ENCODE measurements at places on chromosomes 6 and 20.

DNA sequence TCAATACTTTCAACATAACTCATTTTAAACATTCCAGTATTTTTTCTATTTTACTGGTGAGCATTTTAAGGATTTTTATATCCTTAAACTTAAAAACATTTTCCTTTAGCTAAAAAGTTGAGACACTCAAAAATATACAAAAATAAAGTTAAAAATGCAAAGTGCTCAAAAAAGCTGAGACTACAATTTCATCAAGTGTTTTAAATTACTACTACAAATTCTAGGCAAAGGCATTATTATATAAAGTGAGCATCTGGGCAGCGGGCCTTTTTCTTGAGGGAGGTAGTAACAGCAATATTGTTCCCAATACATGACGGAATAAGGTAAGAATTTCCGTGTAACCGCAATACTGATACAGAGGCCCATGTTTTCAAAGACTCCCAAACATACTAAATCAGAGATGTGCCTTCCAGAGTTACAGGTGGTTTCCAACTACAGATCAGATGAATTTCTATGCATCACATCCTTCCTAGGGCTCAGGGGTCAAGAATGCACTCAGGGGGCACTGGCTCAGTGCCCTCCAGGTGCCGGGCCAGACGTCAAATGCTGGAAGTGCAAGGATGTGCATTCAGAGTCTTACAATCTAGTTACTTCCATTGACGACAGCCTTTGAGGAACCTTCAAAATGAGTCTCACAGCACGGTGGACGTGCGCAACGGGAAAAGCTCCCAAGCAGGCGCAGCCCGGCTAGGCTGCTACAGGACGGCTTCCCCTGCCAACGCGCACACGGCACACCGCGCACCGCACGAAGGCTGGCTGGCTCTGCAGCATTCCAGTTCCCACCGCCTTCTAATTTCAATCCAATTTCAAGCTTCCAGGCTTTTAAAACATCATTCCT is 1.7 kb downstream of the PHF10 start:
- DNase-seq, result peak; percentile 44

GRCh38 chr20:4867051-4867450 is 134.3 kb downstream of the SLC23A2 start:
- no peak for DNase-seq

DNA sequence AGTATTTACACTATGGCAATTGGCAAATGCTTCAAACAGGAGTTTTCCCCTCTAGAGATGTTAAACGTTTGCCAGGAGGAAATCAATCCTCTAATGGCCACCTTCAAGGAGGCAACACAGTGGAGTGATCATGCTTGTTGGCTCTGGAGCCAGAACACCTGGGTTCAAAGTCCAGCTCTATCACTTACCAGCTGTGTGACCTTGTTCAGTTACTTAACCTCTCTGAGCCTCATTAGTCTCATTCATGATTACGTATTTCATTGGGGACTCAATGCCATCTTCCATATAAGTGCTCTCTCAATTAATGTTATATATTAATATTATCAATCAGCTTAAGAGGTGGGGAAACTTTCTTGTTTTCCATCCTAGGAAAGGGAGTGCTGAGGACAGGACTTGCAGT is 26.1 kb downstream of the SLC52A3 start:
- DNase-seq, result no peak

DNA sequence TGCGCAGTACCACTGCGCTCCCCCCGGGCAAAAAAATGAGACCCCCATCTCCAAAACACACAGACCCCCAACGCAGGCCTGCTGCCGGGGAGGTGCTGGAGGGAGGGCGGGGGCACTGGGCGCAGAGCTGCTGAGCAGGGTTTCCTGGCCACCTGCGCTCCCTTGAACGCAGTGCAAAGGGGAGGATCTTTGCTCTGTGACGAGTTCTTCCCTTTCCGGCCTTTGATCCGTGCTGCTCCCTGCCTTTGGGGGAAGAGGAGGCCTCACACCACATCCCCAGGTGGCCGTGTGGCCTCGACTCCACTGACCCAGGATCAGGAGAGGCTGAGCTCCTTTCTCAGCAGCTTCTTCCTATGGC is 8.9 kb upstream of the COL20A1 start:
- no peak for DNase-seq

- DNase-seq, result no peak
Measured at GRCh38 chr20:4451487-4452081, 270.1 kb upstream of the PRND start.

DNA sequence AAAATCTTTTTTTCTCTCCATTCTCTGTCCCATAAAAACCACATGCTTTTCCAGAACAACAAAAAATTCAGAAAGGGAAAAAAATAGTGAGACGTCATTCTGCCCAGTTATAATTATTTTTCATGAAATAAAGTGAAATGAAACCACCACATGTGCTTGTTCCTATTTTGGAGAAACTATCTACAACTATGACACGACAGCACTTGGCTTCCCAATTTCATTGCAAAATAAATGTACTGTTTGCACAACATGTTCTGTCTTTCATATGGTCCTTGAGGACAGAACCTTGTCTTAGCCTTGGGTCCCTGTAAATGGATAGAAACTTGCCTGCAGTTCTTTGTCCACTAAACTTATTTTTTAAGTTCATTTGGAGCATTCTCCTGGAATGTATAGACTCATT is 5.6 kb upstream of the MAN1A1 start:
- DNase-seq, result no peak

- no peak for DNase-seq
Measured at GRCh38 chr6:27575594-27576361, 102.9 kb upstream of the ZNF184 start.

DNA sequence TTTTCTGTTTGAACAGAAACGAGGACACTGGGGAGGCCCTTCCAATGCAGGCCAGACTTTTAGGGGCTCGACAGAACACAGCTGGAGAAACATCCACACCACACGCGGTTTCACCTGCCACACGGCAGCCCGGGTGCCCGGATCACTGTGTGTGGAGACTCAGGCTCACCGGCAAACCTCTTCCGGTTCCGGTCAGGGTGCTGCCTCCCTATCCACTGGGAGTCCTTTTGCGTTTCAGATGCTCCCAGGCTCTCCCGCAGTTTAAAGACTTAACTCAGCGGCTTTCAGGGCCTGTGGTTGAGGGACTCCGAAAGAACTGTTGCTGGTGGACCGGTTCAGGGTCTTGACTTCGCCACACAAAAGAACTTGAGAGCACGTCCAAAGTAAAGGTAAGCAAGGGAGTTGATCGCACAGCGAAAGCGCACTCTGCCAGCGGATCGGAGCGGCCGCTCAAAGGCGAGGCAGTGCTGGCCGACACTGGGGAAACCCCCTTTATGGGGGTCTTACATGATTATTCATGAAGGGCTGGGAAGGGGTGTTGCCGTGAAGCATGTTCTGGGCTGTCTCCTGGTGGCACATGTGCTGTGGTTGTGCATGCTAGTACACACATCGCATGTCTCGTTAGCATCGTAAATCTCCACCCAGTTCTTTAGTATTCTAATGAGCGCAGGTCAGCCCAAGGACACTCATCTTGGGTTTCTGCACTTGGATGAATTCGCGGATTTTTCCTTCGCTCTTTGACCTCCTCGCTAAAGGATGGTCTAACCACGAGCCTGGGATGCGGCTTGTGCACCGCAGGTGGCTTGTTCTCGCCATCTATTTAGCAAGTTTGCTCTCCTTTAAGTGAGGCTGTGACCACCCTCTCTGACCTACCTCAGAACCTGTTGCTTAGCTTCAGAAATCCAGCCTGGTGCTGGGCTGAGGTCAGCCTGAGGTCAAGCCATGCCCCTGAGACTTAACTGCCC is 180.3 kb downstream of the CDH26 start:
- DNase-seq, result no peak

DNA sequence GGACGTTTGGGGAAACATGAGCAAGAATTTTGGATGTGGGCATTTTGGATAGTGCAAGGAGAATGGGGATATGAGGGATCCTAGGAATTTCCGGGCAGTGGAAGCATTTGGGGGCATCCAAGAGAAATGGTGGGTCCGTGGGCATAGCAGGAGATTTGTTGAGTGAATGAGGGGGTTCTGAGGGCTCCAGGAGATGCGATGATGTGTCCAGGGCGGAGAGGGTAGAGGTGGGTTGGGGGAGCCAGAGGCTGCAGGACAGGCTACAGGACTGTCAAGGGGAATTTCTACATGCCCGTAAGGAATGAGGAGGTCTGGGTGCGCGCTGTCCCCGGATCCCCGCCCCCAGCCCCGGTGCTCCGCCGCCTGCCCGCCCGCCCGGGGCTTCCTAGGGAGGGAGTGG is 364 bp downstream of the FRS3 start:
- DNase-seq, result no peak

- no peak for DNase-seq
Measured at GRCh38 chr6:87161299-87161698, 5.9 kb downstream of the ZNF292 start.

- no peak for DNase-seq
Measured at GRCh38 chr6:134211297-134211696, 106.6 kb downstream of the SGK1 start.

DNA sequence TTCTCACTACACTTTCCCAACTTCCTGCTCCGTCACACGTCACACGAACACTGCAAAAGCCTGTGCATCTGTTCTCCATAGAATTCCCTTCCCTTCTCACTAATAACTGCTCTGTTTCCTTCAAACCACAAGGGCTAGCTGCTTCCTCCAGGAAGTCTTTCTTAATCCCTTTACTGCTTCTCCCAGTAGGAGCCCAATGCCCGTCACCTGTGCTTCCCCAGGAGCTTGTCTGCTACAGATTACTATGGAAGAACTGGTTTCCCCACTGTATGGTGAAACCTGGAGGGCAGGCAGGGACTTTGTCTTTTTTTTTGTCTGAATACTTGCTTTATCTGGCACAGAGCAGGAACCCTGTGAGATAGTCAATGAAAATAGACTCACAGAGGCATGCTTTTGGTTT is 444.7 kb upstream of the MAP3K7 start:
- no peak for DNase-seq

DNA sequence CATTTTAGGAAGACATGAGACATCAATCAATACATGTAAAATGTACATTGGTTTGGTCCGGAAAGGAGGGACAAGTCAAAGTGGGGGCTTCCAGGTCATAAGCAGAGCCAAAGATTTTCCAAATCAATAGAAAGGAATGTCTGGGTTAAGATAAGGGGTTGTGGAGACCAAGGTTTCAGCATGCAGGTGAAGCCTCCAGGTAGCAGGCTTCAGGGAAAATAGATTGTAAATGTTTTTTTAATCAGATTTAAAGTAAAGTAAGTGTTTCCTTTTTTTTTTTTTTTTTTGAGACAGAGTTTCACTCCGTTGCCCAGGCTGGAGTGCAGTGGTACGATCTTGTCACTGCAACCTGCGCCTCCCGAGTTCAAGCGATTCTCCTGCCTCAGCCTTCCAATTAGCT is 16.8 kb upstream of the SERPINB9 start:
- DNase-seq, result no peak

DNA sequence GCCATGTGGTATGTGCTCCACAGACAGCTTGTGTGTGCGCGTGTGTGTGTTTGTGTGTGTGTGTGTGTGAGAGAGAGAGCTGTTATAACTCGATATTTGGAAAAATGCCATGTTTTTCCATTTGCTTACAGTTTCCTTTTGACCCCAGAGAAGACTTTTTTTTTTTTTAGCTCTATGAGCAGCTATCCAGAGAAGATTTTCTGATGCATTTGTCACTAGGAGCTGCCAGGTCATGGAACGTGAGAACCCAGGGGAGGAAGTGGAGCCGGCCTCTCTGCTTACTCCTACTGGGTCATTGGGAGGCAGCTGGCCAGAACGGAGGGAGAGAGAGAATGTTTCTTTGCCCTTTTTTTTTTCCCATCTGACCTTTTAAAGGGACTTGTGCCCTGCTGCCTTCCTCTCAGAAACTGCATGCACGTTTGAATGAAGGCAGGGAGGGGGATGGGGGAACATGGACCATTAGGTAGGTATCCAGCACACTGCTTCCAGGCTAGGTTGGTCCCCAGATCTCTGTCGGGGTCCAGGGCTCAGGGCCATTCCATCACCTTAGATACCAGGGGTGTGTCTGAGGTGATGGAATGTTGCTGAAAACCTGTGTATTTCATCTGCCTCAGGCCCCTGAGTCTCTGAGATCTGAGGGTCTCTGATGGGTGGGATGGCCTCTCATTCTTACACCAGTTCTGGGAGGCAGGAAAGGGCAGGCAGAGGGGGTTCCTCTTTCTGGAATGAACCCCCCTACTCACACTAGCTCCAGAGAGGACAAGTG is 11.2 kb upstream of the MRPS18A start:
- DNase-seq, result no peak

- DNase-seq, result no peak
Measured at GRCh38 chr6:108565893-108566292, 5.2 kb downstream of the FOXO3 start.

DNA sequence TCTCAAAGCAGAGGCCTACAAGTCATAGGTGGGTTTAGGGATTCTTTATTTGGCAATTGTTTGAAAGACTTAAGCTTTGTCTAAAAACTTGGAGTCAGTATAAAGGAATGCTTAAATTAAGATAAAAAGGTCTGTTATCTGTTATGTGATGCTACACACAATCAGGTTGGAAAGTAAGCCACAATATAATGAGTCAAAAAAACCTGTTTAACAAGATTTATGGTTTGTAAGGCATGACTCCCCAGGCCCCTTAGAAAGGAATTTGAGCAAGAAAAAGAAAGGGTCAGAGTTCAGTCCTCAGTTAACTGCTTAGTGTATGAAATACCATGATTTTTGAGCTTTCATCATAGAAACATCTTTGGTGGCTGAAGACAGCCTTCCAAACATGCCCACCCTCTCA is 66.8 kb upstream of the HMGN3 start:
- DNase-seq, result no peak

GRCh38 chr20:56608376-56608775 is 20.7 kb upstream of the TFAP2C start:
- DNase-seq, result no peak

GRCh38 chr6:164455835-164456234 is 853.6 kb downstream of the C6orf118 start:
- no peak for DNase-seq

DNA sequence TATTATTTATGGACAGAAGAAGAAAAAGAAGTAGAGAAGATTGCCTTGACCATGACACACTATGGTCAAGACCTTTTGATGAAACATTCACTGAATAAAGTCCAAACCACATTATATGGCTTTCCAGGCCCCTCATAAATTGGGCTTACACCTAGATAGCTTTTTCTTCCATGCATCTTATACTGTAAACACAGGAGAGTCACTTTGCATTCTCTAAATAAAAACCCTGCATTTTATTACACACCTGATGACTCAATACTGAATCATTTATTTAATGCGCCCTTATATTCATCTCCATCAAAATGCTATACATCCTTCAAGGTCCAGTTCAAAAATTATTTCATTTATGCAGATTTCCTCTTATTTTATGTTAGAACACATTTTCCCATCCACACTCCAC is 78.0 kb downstream of the COL21A1 start:
- DNase-seq, result no peak

GRCh38 chr20:42646250-42646649 is 543.5 kb downstream of the PTPRT start:
- no peak for DNase-seq

GRCh38 chr20:20993372-20993771 is 112.8 kb downstream of the LINC00237 start:
- no peak for DNase-seq

- DNase-seq, result no peak
Measured at GRCh38 chr6:143323729-143324470, 126.6 kb downstream of the ADAT2 start.

- no peak for DNase-seq
Measured at GRCh38 chr6:101534821-101535220, 141.3 kb downstream of the GRIK2 start.
